ENCODE measurements at places on chromosomes 1 and 21.

GRCh38 chr1:163170331-163170730 lies 32.4 kb downstream of the RGS5 start:
- no peak for DNase-seq

- no peak for DNase-seq
These were observed 306.0 kb downstream of the ASTN1 start for GRCh38 chr1:176858433-176858916.

GRCh38 chr1:70441392-70442035 lies 30.4 kb downstream of the CTH start:
- no peak for DNase-seq

DNA sequence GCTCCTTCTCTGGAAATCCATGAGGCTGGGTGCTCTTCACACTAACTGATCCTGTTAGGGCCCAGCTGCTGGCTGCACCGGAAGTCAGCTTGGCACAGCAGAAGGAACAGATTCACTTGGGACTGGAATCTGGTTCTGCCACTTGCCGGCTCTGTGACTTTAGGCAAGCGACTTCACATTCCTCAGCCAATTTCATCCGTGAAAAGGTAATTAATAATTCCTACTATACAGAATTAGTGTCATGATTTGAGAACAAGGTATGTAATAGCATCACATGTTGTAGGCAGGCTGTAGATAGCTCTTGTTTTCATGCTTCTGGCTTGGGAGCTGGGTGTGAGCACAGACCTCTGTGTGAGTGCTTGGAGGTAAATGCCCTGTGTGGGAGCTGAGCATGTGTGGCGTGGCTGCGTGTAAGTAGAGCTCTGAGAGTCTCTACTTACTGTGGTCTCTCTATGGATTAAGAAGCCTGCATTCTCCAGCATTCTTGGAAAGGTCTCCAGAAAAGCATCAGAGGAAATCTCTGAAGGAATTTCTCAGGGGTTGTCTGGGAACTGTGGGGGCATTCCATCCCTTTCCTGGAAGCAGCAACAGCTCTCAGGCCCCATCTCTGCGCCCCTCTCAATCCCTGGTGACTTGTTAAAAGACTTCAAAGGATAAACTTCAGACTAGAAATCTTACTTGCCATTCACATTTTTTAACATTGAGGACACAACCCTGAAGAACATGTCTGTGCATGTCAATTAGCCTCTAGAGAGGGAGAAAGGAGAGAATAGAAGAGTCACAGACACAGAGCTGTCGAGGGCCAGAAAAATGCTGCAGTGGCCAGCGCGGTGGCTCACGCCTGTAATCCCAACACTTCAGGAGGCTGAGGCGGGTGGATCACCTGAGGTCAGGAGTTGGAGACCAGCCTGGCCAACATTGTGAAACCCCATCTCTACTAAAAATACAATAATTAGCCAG lies 47.7 kb upstream of the PPM1J start:
- DNase-seq: no peak

GRCh38 chr1:10818262-10819197 lies 22.1 kb upstream of the CASZ1 start:
- DNase-seq: no peak

DNA sequence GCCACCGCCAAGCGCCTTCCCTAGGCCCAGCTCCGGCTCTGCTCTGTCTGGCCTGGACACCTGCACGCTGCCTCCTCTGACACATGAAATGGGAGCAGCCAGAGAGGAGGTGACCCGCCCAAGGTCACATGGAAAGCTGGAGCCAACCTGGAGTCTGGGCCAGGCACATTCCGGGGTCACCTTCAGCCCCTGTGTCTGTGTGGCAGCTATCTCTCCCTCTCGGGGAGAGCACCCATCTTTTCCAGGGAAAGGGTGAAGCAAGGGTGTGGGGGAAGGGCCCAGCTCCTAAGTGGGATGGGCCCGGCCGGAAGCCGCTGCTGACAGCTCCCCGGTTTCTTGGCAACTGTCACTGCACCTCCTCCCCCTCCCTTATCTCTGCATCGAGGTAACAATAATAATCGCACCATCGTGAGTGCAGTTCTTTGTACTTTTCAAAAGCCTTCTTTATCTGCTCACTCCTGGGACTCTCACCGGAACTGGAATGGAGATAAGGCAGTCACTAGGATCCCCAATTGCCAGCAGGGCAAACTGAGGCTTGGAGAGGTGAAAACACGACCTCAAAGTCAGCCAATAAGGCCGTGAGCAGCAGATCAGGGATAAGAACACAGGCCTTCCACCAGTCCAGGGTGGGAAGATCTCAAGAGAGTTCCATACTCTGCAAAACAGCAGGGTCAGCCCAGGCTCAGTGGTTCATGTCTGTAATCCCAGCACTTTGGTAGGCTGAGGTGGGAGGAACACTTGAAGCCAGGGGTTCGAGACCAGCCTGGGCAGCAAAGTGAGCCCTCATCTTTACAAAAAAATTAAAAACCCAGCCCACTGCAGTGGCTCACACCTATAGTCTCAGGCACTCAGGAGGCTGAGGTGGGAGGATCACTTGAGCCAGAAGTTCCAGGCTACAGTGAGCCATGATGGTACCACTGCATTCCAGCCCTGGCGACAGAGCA lies 36.9 kb downstream of the RAP1GAP start:
- no peak for DNase-seq

DNA sequence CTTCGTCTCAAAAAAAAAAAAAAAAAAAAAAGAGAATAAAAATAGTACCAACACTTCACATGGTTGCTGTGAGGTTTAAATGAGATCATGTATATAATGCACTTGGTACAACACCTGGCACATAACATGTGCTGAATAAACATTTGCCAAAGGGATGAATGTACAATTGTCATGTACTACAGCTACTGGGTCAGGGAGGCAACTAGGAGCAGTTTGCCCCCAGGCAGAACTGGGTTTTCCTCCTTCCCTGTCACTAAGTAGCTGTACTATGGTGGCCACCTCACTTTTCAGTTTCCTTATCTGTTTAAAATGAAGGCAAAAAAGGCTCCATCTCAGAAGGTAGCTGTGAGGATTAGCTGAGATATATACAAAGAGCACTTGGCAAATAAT lies 11.5 kb downstream of the AK2 start:
- no peak for DNase-seq

GRCh38 chr21:38300141-38300578 lies 43.4 kb downstream of the KCNJ15 start:
- no peak for DNase-seq

DNA sequence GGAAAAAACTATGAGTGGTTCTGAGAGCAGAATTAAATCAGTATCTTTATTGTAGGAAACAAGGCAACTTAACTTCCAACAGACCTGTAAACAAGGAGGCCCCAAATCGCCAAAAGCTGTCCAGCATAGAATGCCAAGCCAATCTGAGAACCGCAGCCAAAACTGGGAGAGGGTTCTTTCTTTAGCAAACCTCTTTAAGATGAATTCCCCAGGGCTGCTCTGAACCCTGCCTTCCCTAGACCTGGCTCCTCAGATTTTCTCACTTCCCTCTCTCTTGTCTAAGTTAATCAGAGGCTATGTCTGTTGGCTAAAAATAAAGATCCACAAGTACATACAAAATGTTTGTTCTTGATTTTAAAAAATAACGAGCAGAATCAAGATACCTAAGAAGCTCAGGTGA lies 141.4 kb downstream of the SMYD3 start:
- no peak for DNase-seq

- no peak for DNase-seq
These were observed 6.9 kb downstream of the PLPP3 start for GRCh38 chr1:56572334-56573050.
